ENCODE measurements at places on chromosomes 5 and 9.

GRCh38 chr9:108708448-108708847, 147.3 kb downstream of the ACTL7B start:
- peak; percentile 12 for DNase-seq

DNA sequence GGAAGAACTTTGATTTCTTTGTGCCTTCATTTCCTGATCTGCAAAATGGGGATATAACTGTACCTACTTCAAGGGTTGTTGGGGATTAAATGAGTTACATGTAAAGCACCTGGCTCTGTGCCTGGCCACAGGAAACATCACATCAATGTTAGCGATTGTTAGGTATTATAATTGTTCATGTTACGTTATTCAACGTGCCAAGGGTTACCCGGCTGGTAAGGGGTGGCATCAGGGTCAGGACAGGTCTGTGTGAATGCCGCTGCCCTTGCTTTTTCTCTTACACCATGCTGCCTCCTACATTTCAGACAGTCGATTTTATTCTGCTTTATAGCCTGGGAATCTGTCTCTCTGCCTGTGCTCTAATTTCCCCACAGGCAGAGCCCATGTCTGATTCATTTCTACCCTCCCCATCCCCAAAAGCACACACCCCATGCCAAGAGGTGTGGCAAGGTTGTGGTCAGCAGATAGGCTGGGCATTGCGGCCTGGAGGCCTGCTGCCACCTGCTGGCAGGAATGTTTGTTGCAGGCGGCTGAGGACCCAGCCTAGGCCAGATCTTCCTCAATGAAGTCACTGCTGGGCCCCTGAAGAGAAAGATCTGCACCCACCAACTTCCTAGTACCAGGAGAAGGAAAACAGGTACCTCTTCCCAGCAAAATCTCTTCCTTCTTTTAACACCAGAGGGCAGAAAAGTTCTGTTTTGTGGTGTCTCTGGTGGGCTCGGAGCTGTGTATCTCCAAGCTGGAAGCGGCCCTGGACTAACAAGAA, 5.3 kb downstream of the ANKS6 start:
- no peak for DNase-seq

DNA sequence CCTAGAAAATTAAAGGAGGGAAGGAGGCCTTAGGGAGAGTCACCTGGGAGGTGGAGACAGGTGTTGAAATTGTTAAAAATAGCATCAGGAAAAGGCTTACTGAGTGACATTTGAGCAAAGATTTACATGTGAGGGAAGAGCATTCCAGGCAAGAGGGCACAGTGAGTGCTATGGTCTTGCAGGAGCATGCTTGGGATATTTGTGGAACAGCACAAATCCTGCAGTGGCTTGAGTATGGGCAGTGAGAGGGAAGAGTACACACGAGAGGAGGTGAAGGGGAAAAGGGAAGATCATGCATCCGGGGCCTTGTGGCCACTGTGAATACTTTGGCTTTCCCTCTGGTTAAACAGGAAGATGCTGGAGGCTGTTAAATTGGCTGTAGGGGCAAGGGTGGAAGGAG, 36.6 kb downstream of the ACER2 start:
- DNase-seq: no peak

GRCh38 chr5:61275841-61276240, 56.2 kb upstream of the ZSWIM6 start:
- DNase-seq: no peak

GRCh38 chr9:130870491-130871381, 25.9 kb downstream of the QRFP start:
- DNase-seq: no peak

- peak; percentile 87 for DNase-seq
Observed at GRCh38 chr5:83473346-83474160, 2.0 kb downstream of the VCAN start.

DNA sequence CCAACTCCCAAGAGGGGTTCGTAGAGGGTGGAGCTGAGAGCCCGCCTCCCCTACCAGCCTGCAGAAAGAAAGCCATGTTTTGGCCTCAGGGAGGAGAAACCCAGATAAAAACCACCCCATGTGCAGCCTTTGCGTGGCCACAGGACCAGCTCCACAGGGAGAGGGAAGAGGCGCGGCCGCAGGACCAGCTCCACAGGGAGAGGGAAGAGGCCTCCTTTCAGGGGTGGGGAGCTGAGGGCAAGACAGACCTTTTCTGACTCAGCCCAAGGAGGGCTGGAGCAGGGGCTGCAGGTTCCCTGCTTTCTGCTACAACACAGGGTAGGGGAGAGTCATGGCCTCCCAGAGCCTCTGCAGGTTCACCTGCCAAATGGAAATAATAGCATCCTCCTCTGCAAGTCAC, 37.6 kb upstream of the KCNMB1 start:
- no peak for DNase-seq

DNA sequence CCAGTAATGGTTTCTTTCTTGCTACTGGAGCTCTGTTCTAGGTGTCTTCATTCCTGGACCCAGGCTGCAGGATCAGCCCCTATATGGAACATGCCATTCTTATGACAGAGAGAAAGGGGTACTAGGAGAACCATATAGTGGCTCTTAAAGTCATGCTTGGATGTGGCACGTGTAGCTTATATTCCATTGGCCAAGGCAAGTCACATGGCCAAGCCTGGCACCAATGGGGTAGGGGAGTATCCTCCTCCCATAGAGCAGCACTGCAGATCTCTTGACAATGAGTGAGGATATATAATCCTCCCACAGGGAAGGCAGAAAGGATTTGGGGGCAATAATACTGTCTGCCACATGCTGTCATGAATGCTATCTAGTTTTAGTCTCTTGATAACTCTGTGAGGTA, 193.3 kb downstream of the PALM2AKAP2 start:
- DNase-seq: no peak

DNA sequence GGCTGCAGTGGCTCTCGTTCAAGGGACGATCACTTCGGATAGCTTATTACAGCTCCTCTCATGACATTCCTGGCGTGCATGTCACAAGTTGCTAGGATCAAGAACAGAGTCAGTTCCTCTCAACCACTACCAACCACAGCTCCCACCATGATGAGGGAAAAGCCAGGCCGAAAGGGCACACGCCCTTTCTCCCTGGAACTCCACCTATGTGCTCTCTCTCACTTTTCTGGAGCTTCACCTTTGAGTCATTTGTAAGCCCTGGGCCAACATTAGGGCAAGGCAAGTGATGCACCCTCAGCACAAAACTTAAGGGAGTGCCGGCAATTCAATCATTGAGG, 1.6 kb downstream of the SPACA9 start:
- DNase-seq: no peak

GRCh38 chr5:178378527-178379484, 146.2 kb upstream of the PHYKPL start:
- DNase-seq: no peak

DNA sequence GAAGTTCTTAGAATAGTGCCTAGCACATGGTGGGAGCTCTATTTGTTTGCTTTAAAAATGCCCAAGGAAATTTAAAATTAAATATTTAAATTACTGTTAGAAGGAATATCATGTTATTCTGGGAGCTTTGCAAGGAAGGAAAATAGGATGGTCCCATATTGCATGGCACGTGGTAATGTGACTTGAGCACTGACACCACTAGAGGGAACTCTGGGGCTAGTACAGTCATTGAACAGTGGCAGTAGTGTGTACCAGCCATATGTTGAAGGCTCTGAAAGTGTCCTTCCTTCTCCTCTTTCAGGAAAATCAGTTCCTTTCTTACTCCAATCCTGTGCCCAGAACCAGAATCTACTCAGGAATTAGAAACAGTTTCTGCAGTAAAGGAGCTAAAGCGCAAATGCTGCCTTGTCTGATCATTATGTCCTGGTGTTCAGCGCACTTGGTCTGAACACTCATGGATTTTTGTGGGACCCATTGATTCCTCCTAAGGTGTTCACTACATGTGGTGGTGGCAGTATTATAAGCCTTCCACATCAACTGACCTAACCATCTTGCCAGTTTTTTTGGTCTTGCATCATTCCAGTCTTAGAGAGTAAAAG, 54.1 kb downstream of the GDA start:
- DNase-seq: peak; percentile 11

DNA sequence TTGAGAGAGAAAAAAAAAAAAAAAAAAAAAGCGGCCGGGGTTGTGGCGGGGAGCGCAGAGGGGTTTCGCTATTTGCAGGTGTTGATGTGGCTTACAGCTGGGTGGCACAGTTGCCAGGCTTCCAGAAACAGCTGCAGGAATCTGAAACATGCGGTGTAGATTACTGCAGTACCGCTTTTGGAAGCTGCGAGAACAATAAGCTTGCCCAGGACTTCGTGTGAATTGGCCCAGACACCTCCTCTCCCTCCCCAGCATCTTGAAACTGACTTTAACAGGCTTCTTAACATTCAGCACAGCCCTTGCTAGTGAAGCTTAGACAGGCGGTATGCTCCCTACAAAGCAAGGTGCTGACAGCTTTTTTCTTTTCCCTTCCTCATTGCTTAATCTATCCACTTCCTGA, 104.0 kb downstream of the ATP10B start:
- no peak for DNase-seq

DNA sequence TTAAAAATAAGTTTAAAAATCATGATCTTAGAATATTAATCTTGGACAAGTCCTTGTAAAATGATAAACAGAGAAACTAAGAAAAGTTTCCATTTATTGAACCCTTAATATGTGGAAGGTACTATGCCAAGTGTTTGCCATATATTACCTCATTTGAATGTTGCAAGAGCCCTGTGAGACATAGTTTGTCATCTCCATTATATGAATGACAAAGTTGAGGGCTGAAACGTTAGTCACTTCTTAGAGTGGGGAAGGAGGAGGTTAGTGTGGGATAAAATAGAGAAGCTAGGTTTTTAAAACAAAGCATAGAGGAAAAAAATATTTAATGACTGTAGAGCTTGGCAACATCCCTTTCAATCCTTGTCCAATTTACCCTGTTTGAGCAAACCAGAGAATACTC, 2.0 kb downstream of the TNC start:
- DNase-seq: no peak
